ENCODE measurements at places on chromosomes 13 and 19.

DNA sequence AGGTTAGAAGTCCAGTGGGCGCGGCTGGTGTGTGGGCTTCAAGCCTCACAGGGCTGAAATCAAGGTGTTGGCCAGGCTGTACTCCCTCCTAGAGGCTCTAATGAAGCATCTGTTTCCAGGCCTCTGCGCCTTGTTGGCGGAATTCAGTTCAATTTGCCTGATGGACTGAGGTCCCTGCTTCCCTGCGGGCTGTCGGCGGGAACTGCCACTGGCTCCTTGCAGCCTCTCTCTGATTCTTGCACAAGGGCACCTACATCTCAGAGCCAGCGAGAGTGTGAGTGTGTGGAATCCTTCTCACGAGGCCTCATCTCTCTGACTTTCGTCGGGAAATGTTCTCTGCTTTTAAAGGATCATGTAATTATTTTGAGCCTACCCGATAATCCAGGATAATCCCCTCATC, 128.6 kb downstream of the DLEU7 start:
- DNase-seq: no peak

DNA sequence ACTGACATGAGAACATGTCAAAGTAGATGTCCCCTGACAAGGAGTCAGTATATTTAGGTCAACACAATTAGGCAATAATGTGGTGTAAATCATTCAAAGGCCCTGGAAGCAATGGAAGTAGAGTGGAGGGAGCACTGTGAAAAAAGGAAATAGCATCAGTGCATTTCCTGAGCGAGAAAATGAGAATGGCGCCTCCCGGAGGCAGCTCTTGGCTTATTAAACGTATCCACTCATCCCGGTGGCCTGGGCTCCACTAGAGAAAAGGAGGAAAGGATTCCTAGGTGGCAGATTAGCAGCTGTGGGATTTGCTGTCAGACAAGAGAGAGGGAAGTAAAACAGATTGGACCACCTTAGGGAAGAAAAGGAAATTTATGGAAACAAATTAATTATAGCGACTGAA, 173.7 kb upstream of the TMTC4 start:
- no peak for DNase-seq

GRCh38 chr13:96925477-96925876, 68.8 kb downstream of the OXGR1 start:
- DNase-seq: no peak

DNA sequence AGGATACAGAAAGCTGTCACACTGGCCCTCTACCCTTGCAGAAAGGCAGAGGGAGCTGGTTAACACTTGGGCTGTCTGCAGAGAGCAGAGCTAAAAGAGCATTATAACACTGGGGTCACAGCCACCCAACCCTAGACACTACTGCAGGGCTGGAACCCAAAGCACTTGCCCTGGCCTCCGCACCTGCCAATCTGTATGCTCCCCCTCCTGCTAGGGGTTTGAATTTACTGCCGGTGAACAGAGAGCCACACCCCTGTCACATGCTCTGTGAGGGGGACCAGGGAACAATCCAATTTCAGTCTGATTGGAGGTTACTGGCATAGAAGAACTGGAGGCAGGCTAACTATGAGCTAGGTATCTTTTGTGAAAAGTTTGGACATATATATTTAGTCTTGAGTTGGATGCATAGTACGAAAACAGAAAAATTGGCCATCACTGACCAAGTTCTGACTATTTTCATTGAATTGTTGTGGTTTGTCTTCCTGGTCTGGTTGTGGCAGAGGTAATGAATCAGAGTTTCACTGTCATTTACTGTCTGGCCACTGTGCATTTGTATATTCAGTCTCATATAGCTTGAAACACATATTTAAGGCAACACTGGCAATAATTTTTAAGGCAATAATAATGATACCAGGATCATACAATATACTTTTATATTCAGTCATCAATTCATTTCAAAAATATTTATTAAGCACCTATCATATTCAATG, 504.3 kb upstream of the ATXN8OS start:
- DNase-seq: no peak

- no peak for DNase-seq
These were observed 51.1 kb downstream of the CRYL1 start for GRCh38 chr13:20474515-20474914.

Measured in NCI-H510A (cell line).